Left ventricle myocardium inferior (tissue), 1 donor: ENCODE measurements at places on chromosomes 16 and 17.

- DNase-seq = no peak
Observed at GRCh38 chr16:70508752-70509151, 14.6 kb downstream of the COG4 start.

DNA sequence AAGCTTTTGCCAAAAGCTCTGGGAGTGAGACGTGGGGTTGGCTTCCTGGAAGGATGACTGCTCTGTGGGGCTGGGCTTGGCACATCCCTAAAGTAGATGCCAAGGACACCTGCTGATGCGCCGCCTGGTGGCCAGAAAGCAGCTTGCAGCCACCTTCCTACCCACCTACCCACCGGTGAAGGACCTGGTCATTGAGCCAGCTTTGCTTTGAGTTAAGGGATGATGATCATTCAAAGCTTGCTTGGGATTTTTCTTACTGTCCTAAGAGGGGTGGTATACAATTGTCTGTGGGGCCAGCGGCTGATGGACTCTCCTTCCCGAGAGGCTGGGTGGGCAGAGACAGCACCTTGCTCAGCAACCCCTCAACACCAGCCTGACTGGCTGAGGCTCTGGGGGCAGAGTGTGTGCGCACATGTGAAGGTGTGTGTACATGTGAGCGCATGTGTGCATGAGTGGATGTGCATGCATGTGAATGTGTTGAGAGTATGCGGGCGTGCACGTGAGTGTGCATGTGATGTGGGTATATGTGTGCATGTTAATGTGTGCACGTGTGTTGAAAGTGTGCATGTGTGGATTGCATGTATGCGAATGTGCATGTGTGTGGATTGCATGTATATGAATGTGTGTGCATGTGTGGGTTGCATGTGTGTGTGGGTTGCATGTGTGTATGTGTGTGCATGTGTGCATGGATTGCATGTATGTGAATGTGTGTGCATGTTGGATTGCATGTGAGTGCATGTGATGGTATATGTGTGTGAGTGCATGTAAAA lies 18.6 kb downstream of the C1QTNF1 start:
- DNase-seq = peak; percentile 69

DNA sequence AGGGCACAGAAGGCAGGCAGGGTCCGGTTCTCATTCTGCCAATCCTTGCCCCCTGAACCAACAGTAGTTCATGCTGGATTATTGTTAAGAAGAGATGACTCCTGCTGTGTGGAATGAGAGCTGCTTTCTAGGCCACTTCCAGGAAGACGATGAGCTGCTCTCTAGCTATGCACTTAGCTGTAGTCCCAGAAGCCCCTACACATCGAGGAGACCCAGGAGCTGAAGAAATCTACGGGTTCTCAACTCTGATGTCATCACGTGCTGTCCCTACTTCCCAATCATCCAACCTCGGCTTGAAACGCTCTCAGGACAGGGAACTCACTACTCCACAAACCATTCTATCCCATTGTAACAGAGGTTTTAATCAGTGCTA lies 29.0 kb upstream of the EMP2 start:
- no peak for DNase-seq

- no peak for DNase-seq
Observed at GRCh38 chr17:42266918-42267766, 9.0 kb downstream of the STAT5B start.

DNA sequence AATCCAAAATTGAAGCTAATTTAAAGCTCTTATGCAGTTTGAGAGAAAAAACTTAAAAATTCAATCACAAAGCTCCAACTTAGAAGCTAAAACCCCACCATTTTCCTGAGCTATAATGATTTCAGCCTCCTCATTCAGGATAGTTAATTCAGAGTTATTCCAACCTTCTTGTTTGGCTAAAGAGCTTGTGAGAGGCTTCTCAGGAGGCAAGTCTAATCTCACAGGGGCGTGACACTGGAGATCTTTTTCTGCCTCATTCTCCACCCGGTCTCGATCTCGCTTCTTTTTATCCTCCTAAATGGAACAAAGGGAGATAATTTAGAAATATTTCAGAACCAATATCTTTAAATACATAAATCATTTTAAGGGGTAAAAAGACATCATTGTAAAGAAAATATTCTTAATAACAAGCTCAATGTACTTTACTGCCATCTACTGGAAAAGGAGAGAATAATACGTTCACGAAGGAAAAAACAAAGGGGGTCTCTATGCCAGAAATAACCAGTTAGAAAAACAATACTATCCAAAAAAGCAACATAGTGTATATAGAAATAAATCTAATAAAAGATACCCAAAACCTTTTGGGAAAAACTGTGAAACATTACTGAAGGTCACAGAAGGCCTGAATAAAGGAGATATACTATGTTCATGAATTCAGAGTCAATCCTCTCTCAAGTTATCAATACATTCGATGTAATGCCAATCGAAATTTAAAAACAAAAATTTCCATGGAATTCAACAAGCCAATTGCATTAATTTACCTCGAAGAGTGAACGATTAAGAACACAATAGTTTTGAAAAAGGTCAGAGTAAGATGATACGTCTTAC lies 13.9 kb downstream of the BRD7 start:
- no peak for DNase-seq

GRCh38 chr17:74217037-74217730 lies 3.8 kb downstream of the TTYH2 start:
- no peak for DNase-seq

- no peak for DNase-seq
Observed at GRCh38 chr16:67173323-67173722, 3.0 kb downstream of the NOL3 start.

- DNase-seq = no peak
Observed at GRCh38 chr16:37511-37910, 15.9 kb downstream of the POLR3K start.

DNA sequence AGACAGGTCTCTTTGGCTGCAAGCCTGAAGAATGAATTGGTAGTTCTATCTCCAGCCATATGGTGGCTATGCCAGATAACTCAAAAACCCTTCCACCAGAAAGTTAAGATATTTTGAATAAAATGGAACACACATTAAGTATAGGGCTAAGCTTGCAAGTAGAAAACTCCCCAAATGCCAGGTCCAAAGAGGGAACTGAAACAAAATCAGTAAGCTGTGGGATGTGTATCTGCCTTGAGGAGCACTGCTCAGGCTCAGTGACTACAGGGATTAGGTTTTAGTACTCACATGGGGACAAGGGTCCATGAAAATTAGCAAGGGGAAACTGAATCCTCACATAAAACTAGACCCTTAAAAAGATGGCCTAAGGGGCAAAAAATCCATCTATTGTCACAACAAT lies 115.7 kb upstream of the PMFBP1 start:
- DNase-seq = no peak

- no peak for DNase-seq
Observed at GRCh38 chr17:82836823-82837357, 2.9 kb downstream of the ZNF750 start.

- no peak for DNase-seq
Observed at GRCh38 chr16:87701078-87701460, 64.7 kb downstream of the KLHDC4 start.

DNA sequence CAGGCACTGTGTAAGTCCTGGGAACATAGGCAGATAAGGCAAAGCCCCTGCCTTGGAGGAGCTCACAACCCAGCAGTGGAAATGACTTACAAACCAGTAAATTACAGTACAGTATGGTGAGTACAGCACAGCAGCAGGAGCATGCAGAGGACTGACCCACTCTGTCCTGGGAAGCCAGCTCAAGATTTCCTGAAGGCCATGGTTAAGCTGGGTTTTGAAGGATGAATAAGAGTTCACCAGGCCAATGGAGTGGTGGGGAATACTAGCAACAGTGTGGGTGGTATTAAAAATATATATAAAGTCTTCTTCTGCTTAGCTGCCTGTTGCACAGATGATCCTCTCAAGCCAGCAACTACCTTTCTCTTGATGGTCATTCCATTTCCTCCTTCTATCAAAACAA lies 3.0 kb upstream of the GAN start:
- DNase-seq = no peak

- peak; percentile 46 for DNase-seq
Observed at GRCh38 chr17:17849147-17849820, 12.5 kb upstream of the SREBF1 start.

DNA sequence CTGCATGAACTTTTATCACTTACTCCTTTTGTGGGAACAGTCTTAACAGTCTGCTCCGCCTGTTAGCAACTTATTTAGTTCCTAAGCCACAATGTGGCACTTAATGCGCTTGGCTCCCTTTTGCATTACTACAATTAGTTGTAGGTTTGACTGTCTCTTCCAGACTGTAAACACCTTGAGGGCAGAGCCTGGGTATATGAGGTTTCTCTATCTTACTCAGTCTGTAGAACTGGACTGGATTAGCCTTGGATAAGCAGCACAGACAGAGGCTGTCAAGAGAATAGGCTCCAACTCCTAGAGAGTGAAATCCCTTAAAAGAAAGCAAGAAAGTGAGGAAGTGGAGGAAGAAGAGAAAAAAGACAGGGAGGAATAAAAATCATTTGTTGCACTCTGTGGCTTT lies 268.3 kb upstream of the MAF start:
- DNase-seq = no peak

DNA sequence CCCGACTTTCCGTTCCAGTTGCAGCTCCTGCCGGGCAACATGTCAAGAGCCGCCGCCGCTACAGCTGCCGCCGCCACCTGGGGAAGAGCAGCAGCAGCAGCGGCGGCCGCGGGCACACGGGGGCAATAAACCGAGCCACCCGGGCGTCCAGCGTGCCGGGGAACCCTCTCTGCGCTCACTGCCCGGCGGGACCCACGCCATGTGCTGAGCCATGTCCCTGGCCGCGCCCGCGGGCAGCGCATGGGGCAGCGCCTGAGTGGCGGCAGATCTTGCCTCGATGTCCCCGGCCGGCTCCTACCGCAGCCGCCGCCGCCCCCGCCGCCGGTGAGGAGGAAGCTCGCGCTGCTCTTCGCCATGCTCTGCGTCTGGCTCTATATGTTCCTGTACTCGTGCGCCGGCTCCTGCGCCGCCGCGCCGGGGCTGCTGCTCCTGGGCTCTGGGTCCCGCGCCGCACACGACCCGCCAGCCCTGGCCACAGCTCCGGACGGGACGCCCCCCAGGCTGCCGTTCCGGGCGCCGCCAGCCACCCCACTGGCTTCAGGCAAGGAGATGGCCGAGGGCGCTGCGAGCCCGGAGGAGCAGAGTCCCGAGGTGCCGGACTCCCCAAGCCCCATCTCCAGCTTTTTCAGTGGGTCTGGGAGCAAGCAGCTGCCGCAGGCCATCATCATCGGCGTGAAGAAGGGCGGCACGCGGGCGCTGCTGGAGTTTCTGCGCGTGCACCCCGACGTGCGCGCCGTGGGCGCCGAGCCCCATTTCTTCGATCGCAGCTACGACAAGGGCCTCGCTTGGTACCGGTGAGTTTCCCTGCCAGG lies 604 bp downstream of the HS3ST3B1 start:
- DNase-seq = peak; percentile 22

- no peak for DNase-seq
Observed at GRCh38 chr16:2196162-2196980, at the start of gene CASKIN1. Gene CASKIN1 (minus strand): TSS chr16:2196605. CDS start chr16:2196432, 173 bp downstream.

- no peak for DNase-seq
Observed at GRCh38 chr17:72913142-72913682, 179.3 kb downstream of the SLC39A11 start.

DNA sequence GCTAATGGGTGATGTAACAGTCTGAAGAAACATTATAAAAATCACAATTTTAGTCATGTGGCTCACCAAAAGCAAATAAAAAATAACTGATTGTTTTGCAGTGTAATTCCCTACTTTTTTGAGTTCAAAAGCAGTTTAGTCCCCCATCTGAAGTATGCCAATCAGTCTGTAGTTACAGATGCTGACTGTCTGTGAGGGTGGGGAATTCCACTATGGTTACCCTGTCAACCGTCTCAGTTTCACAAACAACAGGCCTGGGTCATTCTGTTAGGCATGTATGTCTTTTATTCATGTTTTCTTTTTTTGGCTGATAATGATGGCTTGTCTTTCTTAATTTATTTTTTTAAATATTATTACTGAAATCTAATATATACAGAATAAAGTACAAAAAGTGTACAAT lies 69.3 kb downstream of the STXBP4 start:
- no peak for DNase-seq

DNA sequence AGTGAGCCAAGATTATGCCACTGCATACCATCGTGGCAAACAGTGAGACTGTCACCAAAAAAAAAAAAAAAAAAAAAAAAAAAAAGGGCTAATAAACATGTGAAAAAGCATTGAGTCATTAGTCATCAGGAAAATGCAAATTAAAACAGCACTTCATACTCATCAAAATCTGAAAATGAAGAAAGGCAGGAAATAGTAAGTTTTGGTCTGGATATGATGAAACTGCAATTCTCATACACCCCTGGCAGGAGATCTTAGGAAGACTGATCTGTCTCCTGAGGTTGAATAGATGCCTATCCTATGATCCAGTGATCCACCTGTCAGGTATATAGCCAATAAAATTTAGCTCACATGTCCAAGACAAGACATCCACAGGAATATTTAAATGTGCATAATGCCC lies 212.7 kb downstream of the CPPED1 start:
- DNase-seq = no peak

DNA sequence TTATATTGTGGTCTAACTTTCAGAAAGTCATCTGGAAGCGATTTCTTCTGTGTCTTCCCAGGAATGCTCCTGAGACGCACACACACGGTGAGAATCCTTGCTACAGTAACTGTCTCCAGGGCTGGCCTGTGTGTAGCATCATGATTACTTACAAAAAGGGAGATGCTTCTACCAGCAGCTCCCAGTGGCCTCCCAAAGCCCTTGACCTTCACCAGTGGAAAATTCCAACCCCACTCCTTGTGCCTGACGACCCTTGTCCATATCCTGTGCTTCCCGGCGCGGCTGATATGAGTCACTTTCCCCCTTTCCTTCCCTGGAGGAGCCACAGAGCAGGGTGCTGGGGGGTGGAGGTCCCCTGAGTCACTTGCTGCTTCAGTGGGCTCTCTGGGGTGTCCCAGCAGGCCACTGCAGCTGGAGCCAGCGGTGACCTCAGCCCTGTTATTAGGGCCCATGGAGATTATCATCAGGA lies 22.1 kb upstream of the NAT9 start:
- DNase-seq = no peak

DNA sequence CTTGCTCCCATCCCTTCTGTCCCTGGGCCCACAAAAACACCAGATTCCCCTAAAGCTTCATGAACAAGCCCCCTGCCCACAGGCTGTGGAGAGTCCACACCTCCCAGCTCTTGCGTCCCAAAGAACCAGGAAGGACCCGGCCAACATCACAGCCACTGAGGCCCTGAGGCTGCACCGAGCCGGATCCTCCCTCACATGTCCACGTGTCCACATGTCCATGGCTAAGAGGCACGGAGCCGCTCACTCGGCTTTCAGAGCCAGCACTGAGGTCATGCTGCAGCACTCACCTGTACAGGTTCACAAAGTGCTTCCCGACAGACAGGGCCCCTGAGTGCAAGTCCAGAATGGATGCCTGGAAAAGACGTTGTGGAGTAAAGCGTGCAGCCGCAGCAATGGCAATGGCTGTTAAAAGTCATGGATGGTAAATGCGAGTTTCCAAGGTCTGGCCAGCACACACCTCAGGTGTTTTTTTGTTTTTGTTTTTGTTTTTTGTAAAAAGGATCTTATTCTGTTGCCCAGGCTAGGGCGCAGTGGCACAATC lies 11.9 kb upstream of the HEXD start:
- DNase-seq = no peak

- DNase-seq = peak; percentile 27
Observed at GRCh38 chr16:17194190-17194780, 276.5 kb downstream of the XYLT1 start.

- DNase-seq = no peak
Observed at GRCh38 chr17:80380068-80380467, 34.9 kb upstream of the ENDOV start.

- DNase-seq = no peak
Observed at GRCh38 chr16:75371171-75371570, 62.1 kb downstream of the CFDP1 start.
